Testis (tissue), 5 donors: ENCODE measurements at places on chromosomes 12 and 14.

DNA sequence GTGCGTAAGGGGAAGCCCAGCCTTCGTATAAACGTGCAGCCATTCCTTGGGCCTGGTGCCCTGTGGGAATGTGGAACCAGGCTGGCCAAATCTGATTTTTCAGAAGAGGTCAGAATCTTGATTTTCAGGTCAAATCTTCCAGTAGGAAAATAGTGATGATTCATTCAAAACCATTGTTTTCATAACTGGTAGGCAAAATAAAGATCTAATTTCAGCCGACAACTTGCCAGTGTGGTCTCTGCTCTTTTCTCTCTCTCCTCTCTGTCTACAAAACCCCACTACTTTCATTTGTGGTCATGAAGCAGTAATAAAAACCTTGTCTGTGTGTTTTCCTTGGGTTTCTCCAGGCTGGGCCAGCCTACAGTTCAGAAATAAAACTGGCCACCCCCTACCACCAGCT is 135.1 kb downstream of the RBM19 start:
- DNase-seq = no peak

GRCh38 chr14:73492043-73492552 is 1.4 kb downstream of the RIOX1 start:
- DNase-seq = no peak

DNA sequence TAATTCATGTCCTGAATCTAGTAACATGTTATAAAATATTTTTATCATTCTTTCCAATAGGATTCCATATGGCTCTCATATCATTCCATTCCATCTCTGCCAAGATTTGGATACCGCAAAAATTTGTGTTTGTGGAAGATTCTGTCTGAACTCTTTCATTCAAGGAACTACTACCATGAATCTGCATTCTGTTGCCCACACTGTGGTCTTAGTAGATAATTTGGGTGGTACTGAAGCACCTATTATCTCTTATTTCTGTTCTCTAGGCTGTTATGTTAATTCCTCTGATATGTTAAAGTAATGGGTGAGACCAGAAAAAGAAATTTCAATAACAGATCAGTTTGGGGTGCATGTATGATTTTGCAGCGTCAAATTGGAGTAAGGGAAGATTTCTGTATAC is 6.2 kb downstream of the RPL36AL start:
- DNase-seq = no peak

DNA sequence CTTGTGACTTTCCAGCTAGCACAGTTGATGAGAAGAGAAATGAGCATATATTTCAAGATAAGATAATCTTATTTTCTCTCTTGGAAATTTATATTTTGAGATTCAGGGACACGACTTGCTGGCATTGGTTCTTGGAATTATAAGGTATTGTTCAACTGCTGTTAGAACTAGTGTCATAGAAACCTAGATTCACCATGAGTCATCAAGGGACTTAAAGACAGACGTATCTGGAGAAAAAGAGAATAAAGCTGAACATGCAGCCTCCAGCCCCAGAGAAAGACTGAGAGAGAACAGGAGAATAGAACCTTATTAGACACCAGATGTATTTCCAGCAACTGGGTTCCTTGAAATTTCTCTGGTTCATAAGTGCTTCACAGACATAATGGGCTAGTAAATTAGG is 194.4 kb upstream of the PPFIA2 start:
- DNase-seq = no peak

DNA sequence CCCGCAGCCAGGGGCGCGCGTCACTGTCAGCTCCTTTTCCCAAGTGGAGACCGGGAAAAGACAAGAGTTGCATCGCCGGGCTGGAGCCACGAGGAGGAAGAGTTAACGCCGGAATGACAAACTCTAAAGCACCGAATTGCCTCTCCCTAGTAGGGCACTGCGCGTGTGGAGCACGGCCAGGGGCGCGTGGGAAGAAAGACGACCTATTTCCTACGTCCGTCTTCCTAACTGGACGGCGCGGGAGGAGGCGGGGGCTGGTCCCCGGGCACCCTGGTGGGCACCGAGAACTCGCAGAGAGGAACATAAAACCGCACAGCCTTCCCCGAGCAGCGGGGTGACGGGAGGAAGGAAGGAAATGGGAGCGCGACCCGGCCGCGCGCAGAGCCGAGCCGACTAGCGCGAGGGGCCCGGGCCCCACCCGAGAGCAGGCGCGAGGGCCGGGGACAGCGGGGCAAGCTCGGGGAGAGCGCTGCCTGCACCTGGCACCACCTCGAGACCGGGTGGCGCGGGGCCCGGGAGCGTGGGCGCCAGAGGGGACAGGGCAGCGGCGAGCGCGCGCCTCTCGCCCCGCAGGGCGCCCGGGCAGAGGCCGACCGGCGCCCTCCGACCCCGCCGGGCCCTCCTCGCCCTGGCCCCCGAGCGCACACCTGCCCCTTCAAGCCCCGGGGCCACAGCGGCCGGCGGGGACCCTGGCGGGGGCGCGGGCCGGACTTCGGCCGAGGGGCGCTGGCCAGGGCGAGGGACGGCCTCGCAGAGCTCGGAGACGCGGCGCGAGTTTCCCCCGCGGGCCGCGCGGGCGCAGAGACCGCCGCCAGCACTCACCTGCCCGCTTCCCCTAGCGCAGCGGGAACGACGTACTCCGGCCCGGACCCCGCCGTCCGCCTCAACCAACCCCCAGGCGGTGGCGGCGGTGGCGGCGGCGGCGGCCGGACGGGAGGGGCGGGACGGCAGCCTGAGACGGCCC is at the start of gene SETD3:
TSS of gene SETD3 (minus strand) at position 954 of the 964 bp plus-strand sequence. CDS start 15,054 bp downstream, outside the sequence.
- DNase-seq = peak; percentile 63

DNA sequence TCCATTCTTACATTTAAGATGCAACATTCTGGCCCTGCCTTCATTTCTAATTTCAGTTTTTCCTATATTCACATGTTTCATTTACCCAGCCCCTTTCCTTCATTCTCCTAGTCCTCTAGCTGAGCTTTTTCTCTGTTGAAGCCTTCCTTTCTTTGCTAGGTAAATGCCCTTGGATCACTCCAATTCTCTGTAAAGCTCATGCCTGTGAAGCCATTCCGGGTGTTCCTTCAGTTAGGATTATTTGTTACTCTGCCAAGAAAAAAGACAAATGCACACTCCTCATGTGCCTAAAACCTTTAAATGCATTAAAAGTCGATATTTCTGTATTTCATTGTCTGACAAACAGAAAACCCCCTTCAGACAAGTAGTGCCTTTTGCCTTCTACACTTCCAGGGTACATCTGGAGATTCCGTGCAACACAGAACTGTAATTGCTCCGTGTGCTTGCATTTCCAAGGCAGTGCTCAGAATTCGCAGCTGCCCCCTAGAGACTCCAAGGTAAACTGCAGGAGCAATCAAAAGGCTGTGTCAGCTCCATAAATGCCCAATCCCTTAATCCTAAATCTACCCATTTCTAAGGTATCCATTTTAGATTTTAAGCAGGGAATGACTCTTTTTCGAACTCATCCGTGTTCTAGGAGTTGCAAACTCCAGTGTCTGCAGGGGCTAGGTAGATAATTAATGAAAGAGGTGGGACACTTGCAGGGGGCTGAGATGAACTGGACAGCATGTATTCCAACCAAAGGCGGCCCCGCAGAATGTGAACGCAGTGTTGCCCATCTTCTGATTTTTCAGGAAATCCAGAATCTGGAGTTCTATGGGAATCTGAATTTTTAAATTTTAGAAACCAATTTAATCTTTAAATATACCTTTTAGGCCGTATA is 320.2 kb downstream of the GRIN2B start:
- peak; percentile 72 for DNase-seq

DNA sequence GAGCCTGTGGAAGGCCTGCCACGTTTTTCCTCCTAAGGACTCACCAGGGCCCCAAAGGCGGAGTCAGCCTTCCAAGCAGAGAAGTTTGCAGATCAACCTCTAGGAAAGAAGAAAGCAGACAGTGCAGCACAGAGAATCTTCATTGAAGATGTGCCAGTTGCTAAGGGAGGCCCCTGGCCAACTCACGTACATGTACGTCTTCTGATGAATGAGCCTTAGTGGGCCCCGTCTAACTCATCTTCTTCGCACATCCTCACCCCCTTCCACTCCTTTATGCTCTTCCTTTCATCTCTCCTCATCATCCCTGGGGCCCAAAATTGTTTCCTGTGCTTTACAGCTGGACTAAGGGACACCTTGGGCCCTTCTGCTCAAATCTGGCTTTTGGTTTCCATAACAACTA is 703.0 kb upstream of the TBX3 start:
- no peak for DNase-seq

DNA sequence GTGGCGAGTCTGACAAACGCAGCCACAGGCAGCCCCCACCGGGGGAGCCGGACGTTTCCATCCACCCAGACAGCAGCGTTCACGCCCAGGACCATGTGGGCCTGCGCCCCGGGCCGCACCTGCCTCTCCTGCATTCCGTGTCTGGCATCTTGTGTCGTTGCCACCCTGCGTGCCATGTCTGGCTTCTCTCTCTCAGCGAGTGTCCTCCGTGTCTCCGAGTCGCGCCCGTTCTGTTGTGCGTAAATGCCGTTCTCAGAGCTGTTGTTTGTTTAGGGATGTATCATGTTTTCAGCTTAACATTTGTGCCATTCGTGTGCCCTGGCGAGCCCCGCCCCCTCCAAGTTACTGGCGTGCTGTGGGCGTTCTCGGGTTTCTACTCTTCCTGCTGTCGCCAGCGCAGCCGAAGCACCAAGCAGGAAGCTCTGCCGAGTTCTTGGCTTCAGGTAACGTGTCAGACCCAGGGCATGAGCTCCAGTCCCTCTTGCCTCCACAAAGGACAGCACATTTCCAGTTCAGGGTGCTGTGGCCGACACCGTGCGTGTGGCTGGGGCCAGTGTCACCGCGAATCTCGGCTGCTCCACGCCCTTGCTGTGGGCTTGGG is 34.6 kb downstream of the NOC4L start:
- no peak for DNase-seq

DNA sequence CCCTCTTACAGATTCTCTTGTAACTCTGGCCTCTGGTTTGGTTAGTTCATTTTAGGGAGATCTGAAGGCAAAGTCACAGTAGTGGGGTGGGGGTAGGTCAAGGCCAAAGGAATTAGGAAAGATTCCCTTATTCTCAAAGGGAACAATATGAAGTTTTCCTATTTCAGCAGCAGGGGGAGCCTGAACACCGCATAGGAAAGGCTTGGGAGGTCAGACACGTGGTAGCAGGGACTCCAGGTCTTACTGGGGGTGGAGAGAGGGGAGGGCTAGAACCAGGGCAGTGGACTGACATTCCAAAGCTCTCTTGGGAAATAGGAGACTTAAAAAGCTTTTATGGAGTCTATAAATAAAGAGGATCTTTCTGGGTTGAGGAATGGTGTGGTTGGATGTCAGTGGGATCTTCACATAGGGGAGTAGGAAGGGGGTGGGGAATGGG is 1.3 kb downstream of the ZC3H10 start:
- peak; percentile 81 for DNase-seq
